ELR (cell line): ENCODE measurements at places on chromosomes 12 and 14.

DNA sequence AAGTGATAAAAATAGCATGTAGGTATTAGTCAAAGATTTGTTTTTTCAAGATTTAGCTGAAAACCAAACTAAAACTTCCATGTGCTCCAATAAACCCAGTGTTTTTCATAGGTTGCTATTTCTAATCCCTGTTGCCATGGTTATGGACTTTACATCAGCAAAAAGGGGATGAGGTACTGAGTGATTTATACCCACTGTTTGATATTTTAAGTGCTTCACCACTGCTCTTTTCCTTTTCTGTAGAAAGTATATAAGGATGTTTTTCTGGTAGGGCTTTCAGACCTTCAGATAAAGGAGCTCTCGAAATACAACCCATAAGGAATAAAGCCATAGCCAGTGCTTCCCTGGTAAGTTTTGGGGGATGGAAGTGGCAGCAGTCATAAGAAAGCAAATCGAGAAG lies at the start of gene OTOGL:
OTOGL (plus strand) TSS at position 279 of the 400 bp plus-strand sequence. CDS start 109,895 bp downstream, outside the sequence.
- no peak for DNase-seq

GRCh38 chr14:35883677-35884293 lies 57.6 kb downstream of the BRMS1L start:
- peak; percentile 47 for DNase-seq

- peak; percentile 30 for DNase-seq
Measured at GRCh38 chr12:91975891-91976290, 169.8 kb downstream of the BTG1 start.

DNA sequence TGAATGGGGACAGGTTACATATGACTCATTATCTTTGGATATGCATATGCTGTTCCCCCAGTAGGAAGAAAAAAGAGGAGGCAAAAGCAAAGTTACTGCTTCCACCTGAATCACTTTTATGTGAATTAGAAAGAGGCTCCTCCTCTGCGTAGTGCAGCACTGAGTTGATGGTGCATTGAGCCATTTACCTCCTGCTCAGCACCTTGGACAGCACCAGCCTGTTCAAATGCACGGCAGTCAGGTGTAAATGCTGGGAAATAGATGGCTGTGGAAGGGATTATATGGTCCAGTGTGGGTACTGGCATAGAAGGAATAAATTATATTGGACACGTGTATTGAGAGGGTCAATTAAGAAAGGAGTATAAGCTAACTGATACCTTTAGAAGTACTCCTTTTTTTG lies 541.9 kb upstream of the SEL1L start:
- DNase-seq: peak; percentile 1

- no peak for DNase-seq
Measured at GRCh38 chr12:1332327-1332726, 262.1 kb downstream of the FBXL14 start.

GRCh38 chr12:18982226-18982949 lies 147.1 kb upstream of the PLEKHA5 start:
- no peak for DNase-seq

- no peak for DNase-seq
Measured at GRCh38 chr14:23883684-23884540, 69.7 kb upstream of the DHRS4 start.

DNA sequence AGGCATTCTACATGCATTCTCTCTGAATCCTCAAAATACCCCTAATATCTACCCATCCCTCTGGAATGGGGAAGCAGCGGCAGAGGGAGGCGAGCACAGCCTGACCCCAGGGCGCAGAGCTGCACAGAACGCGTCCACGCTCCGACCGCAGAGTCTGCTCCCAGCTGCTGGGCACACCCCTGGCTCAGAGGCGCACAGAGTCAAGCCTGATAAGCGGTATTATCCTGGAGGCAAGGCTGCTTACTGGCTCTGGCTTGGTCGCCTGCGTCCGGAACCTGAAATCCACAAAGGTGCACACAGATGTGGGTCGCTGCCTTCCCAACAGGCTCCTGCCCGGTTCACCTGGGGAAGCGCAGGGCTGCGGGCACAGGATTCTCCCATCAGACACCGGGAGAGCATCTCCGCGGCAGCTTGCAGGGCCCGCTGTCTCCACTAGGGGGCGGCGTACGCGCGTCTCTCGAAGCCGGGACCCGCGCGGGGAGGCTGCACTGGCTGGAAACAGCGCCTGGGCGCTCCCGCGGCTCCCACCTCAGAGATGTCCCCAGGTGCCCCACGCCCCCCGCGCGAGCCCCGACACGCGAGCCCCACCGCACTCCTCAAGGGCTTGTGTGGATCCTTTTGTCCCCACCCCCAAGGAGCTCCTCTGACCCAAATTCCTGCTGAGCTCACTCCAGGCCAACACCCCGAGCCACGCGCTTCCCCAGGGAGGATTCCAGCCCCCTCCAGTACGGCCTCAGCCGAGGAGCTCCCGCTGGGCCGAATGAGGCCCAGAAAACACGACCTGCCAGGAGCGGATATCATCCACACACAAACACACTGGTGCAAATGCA lies 120.1 kb upstream of the FZD10 start:
- no peak for DNase-seq
